ENCODE measurements at places on chromosomes 12 and 14.

GRCh38 chr14:75282170-75282554 is 3.5 kb downstream of the FOS start:
- no peak for DNase-seq

GRCh38 chr12:10001171-10001776 is 2.4 kb upstream of the CLEC1B start:
- DNase-seq: no peak

GRCh38 chr12:62370189-62370588 is 96.4 kb upstream of the MON2 start:
- no peak for DNase-seq

DNA sequence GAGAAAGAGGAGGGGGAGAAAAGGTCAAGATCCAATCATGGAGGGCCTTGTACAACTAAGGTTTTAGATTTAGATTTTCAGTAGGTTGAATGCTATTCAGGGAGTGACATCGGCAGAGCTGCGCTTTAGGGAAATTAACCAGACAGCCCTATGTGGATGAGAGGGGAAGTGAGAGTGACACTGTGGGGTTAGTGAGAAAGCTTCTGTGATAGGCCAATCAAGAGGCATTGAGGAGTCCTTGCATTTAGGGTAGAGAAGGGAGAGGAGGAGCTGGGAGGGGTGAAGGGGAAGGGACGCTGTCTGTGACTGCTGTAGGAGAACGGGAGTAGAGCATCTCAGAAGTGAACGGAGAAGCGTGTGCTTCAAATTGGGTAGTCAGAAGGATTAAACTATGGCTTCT is 3.4 kb downstream of the HSD17B6 start:
- DNase-seq: no peak

DNA sequence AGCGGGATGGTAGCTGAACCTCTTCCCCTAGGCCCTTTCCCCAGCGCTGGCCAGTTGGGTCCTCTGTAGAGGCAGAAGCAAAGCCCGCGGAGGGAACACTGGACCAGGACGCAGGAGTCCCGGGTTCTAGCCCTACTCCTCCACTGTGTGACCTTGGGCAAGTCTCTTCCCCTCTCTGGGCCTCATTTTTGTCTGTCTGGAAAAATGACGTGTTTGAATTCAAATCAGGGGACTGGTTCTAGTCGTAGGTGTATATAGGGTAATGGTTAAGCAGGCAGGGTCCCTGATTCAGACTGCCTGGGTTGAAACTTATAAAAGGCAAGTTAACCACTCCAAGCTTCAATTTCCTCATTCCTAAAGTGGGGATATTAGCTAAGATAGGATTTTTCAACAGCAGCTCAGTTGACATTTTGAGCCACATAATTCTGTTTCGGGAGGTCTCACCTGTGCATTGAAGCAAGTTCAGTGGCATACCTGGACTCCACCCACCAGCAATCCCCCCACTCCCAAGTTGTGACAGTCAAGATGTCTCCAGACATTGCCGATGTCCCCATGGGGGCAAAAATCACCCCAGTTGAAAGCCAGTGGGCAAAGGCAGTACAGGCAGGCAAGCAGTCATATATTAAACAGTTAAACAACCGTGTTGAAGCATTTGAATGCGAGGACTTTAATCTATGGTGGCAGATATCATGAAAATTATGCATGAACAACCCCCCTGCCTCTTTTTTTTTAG is 899 bp downstream of the TPCN1 start:
- no peak for DNase-seq

GRCh38 chr12:74945771-74946198 is 263.9 kb downstream of the KCNC2 start:
- no peak for DNase-seq

GRCh38 chr12:32493282-32493681 is 93.9 kb downstream of the FGD4 start:
- no peak for DNase-seq

DNA sequence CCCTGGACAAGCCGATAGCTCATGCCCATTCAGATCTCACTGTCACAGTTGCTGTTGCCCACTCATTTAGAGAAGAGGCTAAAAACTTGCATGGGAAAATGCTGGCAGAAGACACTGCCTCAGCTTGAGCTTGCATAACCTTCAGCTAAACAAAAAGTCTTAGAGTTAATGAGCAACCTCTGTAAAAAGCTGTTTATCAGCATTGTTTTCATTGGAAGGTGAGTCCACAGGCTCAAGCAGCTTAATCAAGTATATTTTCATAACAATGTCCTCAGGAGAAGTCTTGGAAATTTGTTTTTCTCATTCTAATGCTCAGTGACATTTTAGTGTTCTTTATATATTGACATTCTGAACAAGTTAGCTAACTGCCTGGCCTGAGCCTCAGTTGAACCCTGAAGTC is 872.9 kb downstream of the TMTC2 start:
- DNase-seq: no peak

GRCh38 chr12:99985129-99985570 is 414 bp upstream of the ANKS1B start:
- DNase-seq: no peak

DNA sequence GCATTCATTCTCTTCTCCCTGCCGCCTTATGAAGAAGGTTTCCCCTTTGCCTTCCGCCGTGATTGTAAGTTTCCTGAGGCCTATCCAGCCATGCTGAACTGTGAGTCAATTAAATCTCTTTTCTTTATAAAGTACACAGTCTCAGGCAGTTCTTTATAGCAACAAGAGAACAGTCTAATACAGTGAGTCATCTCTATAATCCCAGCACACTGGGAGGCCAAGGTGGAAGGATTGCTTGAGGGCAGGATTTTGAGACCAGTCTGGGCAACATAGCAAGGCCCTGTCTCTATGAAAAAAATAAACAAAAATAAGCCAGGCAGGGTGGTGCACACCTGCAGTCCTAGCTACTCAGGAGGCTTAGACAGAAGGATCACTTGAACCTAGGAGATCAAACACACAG is 259.9 kb downstream of the CEP128 start:
- no peak for DNase-seq

DNA sequence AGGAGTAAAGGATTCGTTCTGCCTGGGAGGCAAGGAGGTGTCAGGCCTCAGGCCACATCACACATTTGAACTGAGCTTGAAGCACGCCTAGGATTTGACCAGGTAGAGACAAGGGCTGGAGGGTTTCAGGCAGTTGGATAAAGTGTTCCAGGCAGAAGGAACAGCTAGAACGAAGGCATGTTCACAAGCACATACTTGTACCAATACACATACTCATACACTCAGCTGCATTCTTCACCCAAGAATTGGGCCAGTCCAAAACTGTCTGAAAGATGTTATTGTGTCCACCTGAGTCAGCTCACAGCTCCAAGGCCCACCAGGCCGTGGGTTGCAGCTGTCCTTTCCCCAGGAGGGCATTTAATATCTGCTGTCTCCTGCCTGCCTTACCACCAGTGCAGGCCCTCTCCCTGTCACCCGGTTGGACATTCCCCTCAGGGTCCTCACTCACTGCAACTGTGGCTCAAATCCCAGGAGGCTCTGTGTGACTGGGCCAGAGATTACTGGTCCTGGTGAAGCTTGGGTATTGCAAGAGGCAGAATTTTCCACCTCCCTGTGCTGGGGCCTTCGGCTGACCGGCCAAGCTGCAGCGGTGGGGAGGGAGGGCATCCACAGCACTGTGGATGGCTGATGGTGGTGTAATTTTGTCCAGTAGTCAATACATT is 12.8 kb upstream of the AQP2 start:
- no peak for DNase-seq

All from natural killer cell treated with Interleukin-12 subunit alpha and Interleukin-12 subunit beta and Interleukin-15 and Interleukin-18, amount 100 ng/mL, for 72 hours (primary cell).